ENCODE measurements at places on chromosomes 6 and 20. TPM values are rescaled to one million over a fixed set of nuclear protein-coding genes. Genes with fewer than 3 reads are reported as not detected.

GRCh38 chr6:94376876-94377275 lies 957.5 kb upstream of the EPHA7 start:
- no peaks in the 10 kb centered on the region for H3K36me3 ChIP-seq
- no peaks in the 10 kb centered on the region for H3K27me3 ChIP-seq
- H3K27ac ChIP-seq = no peak overlapping the region
- no peak for DNase-seq
- H3K4me1 ChIP-seq = no peaks in the 10 kb centered on the region

DNA sequence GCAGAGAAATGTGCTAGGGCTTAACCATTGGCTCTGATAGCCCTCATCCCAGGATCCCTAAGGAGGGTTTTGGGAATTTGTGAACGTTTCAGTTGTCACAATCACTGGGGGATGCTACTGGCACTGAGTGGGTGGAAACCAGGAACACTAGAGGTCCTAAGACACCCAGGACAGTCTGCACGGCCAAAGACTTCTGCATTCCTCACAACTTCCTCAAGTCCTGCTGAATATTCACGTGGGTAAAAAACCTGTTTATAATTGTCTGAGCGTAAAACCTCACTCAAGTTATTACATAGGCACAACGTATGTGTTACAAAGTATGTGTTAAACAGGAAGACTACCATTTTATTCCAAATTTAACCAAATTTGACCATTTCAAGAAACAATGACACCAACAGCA lies 52.4 kb downstream of the GMDS start:
- H3K4me3 ChIP-seq = no peak overlapping the region
- no peak overlapping the region for H3K27ac ChIP-seq
- DNase-seq = no peak
- peaks cover 7% of the 10 kb centered on the region for H3K4me1 ChIP-seq
- H3K36me3 ChIP-seq = no peaks in the 10 kb centered on the region

GRCh38 chr20:32040142-32040953 lies 11.7 kb upstream of the HCK start:
- DNase-seq = no peak
- H3K27me3 ChIP-seq = peaks cover 54% of the 10 kb centered on the region
- H3K27ac ChIP-seq = no peak overlapping the region
- H3K4me3 ChIP-seq = no peak overlapping the region
- no peaks in the 10 kb centered on the region for H3K4me1 ChIP-seq

GRCh38 chr20:11200423-11200822 lies 526.6 kb upstream of the JAG1 start:
- H3K27ac ChIP-seq = no peak overlapping the region
- H3K36me3 ChIP-seq = no peaks in the 10 kb centered on the region
- H3K27me3 ChIP-seq = no peaks in the 10 kb centered on the region
- DNase-seq = no peak
- peaks cover 7% of the 10 kb centered on the region for H3K4me1 ChIP-seq

Gene LPA
- total RNA-seq = not detected

- no peaks in the 10 kb centered on the region for H3K27me3 ChIP-seq
- H3K4me1 ChIP-seq = 0 out of 2 replicates have a peak, but pooled peaks cover 1% of the 10 kb centered on the region
- no peak overlapping the region for H3K27ac ChIP-seq
Observed at GRCh38 chr6:55822815-55823214, 52.6 kb downstream of the BMP5 start.

Gene MYLIP
- total RNA-seq = 3.2 TPM

DNA sequence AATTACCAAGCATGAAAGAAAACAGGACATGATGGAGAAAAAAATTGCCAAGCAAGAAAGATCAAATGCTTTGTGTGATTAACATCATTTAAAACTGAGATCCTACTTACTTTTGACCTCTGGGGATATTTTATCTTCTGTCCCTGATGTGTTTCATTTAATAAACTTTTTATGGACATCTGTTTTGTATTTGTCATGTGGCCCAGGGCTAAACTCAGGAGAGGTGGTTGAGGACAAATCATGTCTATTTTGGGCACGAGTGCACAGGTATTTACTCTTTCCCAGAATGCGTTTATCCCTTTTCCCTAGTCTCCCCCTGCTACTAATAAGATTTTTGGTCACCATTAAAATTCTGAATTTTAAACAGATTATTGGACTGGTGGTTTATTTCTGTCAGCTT lies 128.2 kb downstream of the NCOA3 start:
- H3K27ac ChIP-seq = no peak overlapping the region
- peaks cover 9% of the 10 kb centered on the region for H3K36me3 ChIP-seq
- DNase-seq = no peak
- H3K4me1 ChIP-seq = 0 out of 2 replicates have a peak, but pooled peaks cover 2% of the 10 kb centered on the region
- H3K4me3 ChIP-seq = no peak overlapping the region

DNA sequence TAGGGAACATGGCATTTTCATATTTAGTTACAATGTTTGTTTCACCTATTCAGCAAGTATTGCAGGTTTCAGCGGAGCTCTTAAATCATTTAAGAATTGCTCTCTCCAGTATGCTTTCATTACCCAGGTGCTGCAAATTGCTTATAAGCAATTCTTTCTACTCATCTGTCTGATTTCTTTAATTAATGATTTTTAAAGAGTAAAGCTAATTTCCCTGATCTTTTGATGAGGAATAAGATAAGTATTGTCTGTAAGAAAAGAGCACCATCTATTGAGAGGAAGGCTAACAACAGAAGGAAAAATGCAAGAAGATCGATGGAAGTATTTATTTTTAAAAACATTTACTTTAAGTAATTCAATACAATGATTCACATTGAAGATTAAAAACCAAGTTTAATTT lies 2.0 kb downstream of the OPRM1 start:
- no peaks in the 10 kb centered on the region for H3K36me3 ChIP-seq
- H3K27me3 ChIP-seq = no peaks in the 10 kb centered on the region
- H3K4me3 ChIP-seq = no peak overlapping the region
- DNase-seq = no peak
- no peaks in the 10 kb centered on the region for H3K4me1 ChIP-seq
- H3K27ac ChIP-seq = no peak overlapping the region

Gene ENPP4
- total RNA-seq = under 0.01 TPM

DNA sequence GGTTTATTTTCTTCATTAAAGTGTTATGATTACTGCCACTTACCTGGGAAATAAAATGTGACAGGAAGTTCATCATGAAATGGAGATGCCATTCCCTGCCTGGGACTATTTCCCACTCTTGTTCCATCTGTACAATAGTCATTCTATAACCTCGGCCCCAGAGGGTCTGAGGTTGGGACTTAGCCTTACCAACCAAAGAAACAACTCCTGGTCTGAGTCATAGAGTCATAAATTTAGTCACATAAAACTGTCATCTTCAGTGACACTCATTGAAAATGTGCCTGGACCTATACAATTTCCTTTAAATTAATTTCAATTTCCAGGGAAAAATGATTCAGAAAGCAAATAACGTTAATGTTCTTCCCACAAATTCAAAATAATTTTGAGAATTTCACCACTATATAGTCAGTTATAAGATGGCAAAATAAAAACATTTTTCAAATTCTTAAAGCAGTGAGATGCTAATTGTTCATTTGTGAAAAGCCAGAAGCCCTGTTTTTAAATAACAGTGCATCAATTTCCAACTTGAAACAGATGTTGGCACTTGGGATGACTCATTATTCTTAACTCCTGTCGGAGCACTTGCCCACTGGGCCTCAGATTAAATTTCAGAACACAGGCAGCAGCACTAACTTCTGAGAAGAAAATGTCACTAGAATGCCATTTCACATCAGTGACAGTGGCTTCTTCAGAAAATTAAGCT lies 201.2 kb upstream of the SMLR1 start:
- no peak overlapping the region for H3K27ac ChIP-seq
- DNase-seq = peak; percentile 44
- H3K36me3 ChIP-seq = no peaks in the 10 kb centered on the region
- peaks cover 2% of the 10 kb centered on the region for H3K4me1 ChIP-seq
- no peaks in the 10 kb centered on the region for H3K27me3 ChIP-seq

DNA sequence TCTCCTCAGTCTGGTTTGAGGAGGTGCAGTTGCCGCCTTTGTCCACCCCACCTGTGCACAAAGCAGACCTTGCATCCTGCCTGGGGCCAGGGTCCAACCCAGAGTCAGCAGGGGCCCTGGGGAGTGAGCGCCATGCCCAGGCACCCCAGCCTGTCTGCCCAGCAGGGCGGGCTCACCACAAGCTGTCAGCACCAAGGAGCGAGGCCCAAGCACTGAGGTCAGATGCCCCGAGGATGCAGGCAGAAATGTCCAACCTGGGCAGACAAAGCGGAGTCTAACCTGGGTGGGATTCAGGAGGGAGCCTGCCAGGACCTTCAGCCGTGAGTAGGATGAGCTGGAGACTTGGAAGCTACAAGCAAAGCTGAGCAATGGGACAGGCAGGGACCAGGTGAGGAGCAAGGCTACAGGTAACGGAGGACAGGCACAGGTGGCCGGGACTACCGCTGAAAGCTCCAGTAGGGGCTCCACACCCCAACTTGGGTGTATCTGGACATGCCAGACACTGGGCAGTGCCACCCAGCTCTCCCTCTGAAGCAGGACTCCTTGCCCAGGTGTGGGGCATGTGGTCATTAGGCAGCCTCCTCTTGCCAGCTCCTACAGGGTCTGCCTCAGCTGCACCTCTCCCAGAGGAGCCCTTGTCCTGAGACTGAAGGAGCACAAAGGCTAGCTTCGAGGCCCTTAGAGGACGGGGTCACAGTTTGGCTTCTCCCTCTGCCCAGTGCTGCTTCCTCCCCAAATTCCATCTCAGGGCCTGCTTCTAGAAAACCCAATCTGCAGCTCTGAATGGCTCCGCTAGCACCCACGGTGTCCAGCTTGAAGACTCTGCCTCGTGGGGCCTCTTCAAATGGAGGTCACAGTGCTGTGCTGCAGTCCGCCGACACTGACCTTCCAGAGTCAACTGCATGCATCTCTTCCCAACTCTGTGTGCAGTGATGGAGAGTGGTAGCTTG lies 210.6 kb upstream of the CDYL start:
- no peaks in the 10 kb centered on the region for H3K27me3 ChIP-seq
- DNase-seq = no peak
- no peak overlapping the region for H3K27ac ChIP-seq
- H3K4me3 ChIP-seq = no peak overlapping the region
- H3K36me3 ChIP-seq = no peaks in the 10 kb centered on the region

GRCh38 chr20:19961293-19961692 lies 55.9 kb upstream of the NAA20 start:
- H3K4me1 ChIP-seq = peaks cover 12% of the 10 kb centered on the region
- H3K36me3 ChIP-seq = peaks cover 46% of the 10 kb centered on the region
- no peak for DNase-seq
- H3K27ac ChIP-seq = no peak overlapping the region
- no peak overlapping the region for H3K4me3 ChIP-seq

- H3K27ac ChIP-seq = no peak overlapping the region
- peak; percentile 23 for DNase-seq
- no peaks in the 10 kb centered on the region for H3K36me3 ChIP-seq
- no peaks in the 10 kb centered on the region for H3K4me1 ChIP-seq
- no peaks in the 10 kb centered on the region for H3K27me3 ChIP-seq
Observed at GRCh38 chr6:22271081-22271480, 25.8 kb downstream of the PRL start.

Gene TRAPPC3L
- not detected for total RNA-seq

GRCh38 chr6:37019065-37019450 lies 13.6 kb downstream of the FGD2 start:
- H3K4me1 ChIP-seq = no peaks in the 10 kb centered on the region
- H3K27ac ChIP-seq = no peak overlapping the region
- no peaks in the 10 kb centered on the region for H3K27me3 ChIP-seq
- H3K4me3 ChIP-seq = no peak overlapping the region

- no peak overlapping the region for H3K27ac ChIP-seq
- no peak overlapping the region for H3K4me3 ChIP-seq
- H3K27me3 ChIP-seq = peaks cover 43% of the 10 kb centered on the region
- no peak for DNase-seq
Observed at GRCh38 chr20:63500151-63500901, 1.4 kb upstream of the EEF1A2 start.

GRCh38 chr20:1390581-1391403 lies 2.1 kb downstream of the FKBP1A start:
- H3K27ac ChIP-seq = no peak overlapping the region
- no peaks in the 10 kb centered on the region for H3K27me3 ChIP-seq
- peaks cover 26% of the 10 kb centered on the region for H3K4me1 ChIP-seq
- peaks cover 7% of the 10 kb centered on the region for H3K36me3 ChIP-seq
- H3K4me3 ChIP-seq = peak overlapping the region; percentile 65

DNA sequence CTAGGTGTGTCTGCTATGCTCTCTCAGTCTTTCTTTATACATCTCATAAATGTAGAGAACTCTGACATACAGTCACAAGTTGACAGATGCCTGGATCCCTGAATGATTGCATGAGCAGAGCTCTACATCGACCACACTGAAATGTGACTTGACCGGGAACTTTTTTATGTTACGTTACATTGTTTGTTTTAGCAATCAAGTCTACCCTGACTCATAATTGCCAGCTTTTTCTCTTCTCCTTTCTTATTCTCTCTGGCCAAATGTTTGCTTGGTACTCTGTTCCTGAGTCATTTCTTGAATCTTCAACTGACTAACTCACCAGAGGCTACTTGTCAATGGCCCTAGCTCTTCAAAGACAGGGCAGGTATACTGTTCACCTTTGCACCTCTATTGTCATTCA lies 213.6 kb upstream of the DTNBP1 start:
- peaks cover 17% of the 10 kb centered on the region for H3K27me3 ChIP-seq
- no peak for DNase-seq
- H3K4me3 ChIP-seq = no peak overlapping the region
- H3K27ac ChIP-seq = no peak overlapping the region

DNA sequence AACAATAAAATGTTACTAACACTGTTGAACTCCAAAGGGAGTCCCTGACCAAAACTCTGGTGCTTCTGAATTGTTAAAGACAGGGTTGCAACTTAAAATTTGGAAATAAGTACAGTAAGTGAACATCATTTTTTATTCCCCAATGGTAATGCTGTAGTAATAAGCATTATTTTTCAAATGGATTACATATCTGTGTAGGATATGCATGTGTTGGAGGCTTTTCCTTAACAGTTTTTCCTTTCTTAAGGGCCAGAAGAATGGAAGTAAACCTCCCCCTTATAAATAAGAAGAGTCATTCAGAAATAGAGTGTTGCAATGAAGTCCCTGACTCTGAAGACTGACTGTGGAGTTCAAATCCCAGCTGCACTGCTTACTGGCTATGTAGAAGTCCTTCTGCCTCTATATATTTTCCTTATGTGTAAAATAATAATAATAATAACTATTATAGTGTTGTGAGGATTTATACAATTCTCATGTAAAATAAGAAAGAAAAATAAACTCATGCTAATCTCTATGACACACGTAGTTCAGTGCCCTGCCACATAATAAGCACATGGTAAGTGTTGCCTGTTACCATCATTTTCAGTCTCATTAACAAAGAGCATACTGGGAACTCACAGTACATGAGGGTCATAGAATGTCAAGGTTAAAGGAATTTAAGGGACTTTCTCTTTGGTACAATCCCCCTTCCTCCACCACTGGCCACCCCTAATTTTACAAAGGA lies 129.8 kb upstream of the SMLR1 start:
- H3K27me3 ChIP-seq = peaks cover 4% of the 10 kb centered on the region
- no peak for DNase-seq
- H3K27ac ChIP-seq = no peak overlapping the region
- no peak overlapping the region for H3K4me3 ChIP-seq
- H3K36me3 ChIP-seq = no peaks in the 10 kb centered on the region

Measured in IMR-90 (cell line).